ENCODE measurements at places on chromosomes 5 and 9.

DNA sequence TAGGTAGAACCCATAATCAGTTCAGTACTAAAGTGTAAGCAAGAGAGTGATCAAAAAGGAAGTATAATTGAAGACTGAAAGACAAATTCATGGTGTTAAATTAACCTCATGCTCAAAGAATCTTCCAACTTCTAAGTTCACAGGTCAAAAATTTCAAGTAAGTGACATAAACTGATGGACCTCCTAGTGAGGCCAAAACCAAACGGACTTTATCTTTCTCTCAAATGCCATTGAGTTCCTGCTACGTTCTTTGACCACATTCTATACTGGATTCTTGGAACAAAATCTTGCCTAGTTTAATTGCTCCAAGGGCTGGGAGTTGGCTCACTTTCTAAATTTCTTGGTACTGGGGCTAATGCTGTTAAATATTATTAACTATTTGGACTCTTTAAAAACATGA is 794.9 kb downstream of the TLE4 start:
- no peak for DNase-seq

DNA sequence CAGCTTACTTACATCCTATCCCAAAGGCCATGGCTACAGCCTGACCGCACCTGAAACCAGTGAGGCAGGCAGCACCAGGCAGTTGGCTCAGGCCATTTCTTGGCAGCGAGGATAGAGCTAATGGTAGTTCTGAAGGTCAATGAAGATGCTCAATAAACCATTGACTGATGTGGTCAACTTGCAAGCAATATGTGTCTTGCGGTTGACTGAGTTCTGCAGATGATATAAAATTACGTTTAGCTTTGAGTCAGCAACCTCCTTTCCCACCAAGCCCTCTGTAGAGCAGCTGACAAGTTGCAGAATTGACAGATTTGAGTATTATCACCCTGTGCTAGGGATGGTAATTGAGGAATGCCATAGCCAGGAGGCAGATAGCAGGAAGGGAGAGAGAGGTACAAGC is 189.0 kb upstream of the PUM3 start:
- DNase-seq = no peak

GRCh38 chr9:79471580-79472543 is 99.9 kb upstream of the TLE4 start:
- DNase-seq = no peak

DNA sequence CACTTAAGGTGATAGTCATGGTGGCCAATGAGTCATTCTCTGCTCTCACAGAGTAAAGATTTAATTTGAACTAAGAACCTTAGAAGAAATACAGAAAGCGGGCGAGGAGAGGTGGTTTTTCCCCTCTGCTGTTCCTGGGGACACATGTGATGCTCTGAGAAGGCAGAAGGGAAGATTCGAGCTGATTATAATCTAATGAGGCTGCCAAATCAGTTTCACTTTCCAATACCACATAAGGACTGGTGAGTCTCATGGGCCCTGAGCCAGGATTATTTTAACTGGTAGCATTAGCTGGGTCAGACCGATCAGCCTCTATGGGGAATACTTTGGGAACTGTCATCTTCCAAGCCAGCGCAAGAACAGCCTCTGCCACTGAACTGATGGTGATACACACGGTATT is 116.5 kb downstream of the SLC1A3 start:
- DNase-seq = no peak

GRCh38 chr5:122493091-122494021 is 181.3 kb downstream of the SNCAIP start:
- DNase-seq = no peak

DNA sequence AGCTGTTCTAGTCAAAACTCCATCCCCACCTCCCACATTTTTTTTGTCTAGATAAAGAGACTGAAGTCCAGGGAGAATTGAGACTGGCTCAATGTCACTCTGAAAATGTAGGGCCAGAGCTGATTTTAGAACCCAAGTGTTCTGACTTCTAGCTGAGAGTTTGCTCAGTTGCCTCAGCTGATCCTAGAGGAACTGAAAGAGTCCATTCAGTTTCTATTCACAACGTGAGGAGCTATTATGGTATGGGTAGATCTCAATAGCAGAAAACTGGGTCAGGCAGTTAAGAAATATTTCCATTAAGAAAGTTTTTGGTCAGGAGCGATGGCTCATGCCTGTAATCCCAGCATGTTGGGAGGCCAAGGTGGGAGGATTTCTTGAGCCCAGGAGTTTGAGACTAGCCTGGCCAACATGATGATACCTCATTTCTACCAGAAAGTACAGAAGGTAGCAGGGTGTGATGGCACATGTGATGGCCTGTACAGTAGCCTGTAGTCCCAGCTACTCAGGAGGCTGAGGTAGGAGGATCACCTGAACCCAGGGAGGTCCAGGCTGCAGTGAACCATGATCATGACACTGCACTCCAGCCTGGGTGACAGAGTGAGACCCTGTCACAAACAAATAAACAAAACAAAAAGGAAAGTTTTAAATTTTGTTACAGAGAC is 61.7 kb downstream of the GLRA1 start:
- DNase-seq = no peak

DNA sequence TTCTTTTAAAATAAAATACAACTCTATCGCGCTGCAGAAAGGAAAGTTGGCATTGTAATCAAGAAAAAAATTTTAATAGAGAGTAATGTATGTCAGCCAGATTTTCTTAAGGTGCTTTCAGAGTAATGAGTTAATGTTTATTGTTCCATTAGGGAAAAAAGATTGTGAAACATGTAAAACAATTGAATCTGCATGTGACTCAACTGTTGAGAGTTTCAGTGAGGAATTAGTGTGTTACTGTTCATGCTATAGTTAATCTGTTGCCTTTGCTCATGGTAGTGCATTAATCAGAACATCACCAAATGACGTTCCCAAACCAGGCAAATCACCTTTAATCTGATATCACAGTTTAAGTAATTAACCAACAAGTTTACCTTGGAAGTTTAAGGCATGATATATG is 600.5 kb downstream of the NR2F1-AS1 start:
- no peak for DNase-seq

- peak; percentile 23 for DNase-seq
These were observed 30.0 kb upstream of the SUSD3 start for GRCh38 chr9:93028448-93029006.

DNA sequence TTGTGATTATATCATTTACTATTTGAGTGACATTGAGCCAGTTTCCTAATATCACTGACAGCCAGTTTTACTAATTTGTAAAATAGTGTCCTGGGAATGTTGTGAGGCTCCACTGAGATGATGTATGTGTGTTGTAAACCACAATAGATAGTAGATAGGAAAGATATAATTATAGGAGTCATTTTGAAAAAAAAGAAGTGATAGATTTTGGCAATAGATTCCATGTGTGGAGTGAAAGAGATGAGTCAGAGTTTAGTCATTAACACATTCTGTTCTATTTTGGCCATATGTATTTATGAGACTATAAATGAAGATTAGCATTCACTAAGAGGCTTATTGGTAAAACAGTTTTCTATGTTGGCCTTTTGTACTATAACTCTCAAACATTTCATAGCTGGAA is 388.2 kb downstream of the FAM170A start:
- DNase-seq = no peak

GRCh38 chr5:143600396-143601075 is 197.1 kb upstream of the NR3C1 start:
- peak; percentile 18 for DNase-seq

DNA sequence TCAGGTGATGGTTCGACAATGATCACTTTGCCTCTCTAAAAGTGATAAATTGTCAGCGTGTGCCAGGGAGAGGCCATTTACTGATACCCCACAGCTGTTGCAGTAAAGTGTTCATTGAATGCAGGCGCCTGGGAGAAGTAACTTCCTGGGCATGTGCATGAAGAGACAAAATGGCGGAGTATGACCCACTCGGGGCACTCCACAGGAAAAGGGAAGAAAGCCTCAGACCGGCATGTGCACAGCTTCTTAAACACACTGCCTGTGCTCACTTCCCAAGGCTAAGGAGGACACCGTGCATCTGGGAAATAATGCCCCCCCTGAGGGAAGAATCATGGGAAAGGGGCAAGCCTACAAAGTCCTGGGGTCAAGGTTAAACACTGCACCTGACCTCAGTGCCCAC is 329.5 kb downstream of the ICE1 start:
- DNase-seq = no peak

DNA sequence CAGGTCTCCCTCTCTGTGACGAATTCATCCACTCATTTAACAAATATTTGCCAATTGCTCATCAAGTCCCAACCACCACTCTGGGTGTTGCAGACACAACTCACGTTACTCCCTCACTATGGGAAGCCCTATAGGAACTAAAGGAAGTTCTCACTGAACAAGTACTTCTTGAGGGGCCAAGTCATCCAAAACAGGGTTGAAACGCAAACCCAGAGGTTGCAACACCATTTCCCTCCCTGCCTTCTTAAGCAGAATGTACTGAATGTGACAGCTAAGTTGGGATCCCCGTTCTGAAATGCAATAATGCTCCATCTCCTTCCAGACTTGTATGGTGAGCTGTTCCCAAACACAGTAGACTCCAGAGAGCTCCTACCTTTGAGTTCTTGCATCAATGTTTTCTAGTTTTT is 34.3 kb downstream of the EPB41L4B start:
- DNase-seq = no peak

- no peak for DNase-seq
These were observed 26.4 kb downstream of the C9orf43 start for GRCh38 chr9:113436728-113437515.

GRCh38 chr9:126108240-126108639 is 218.4 kb upstream of the MVB12B start:
- DNase-seq = peak; percentile 6

DNA sequence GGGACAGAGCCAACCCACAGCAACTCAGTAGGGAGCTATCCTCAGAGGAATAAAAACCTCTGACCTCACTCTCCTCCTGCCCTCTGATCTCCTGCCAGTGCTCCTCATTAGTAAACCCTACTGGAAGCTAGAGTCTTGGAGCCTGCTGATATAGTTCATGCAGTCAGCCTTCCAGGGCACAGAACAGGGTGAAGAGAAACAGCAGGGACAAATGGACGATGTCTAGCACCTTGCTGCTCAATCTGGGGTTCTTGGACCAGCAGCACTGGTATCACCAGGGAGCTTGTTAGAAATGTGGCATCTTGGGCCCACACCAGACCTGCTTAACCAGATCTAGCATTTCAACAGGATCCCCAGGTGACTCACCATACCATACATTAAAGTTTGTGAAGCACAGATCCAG is 5.5 kb upstream of the GALNT12 start:
- DNase-seq = no peak

DNA sequence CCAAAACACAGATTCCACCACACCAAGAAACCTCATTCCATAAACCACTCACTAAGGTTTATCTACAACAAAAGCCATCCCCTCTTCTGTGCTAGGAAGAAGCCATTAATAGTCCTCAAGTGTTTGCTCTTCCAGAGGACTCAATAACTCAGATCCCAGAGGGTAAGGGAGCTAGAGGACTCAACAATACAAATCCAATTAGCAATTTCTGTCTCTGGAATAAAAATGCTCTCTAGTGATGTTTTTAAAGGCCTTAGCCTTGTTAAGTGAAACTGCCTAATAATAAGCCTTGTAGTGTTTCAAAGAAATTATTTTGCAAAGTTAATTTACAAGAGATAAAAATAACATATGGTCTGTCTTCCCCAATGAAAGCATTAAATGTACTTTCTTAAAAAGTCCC is 942.4 kb downstream of the CDH12 start:
- no peak for DNase-seq

DNA sequence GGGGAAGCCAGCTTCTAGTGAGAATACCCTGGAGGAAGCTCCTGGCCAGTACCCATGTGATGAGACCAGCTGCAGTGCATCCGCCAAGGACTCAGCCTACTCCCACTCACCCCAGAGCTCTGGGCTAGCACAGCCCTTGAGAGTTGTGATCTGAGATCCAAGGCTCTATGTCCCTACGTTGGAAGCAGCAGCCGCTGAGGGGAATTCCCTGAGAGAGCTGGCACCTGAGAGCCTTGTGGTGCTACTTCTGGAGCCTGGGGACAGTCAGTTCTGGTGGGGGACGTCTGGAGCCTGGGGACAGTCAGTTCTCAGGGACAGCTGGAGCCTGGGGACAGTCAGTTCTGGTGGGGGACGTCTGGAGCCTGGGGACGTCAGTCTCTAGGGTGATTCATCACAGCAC is 39.2 kb downstream of the PDZD2 start:
- no peak for DNase-seq

DNA sequence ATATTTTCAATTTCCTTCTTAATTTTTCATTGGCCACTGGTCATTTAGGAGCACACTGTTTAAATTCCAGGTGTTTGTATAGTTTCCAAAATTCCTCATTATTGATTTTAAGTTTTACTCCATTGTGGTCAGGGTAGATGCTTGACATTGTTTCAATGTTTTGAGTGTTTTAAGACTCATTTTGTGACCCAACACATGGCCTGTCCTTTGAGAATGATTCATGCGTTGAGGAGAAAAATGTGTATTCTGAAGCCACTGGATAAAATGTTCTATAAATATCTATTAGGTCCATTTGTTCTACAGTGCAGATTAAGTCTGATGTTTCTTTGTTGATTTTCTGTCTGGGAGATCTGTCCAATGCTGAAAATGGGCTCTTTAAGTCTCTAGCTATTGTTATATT is 24.4 kb upstream of the FNIP1 start:
- no peak for DNase-seq

DNA sequence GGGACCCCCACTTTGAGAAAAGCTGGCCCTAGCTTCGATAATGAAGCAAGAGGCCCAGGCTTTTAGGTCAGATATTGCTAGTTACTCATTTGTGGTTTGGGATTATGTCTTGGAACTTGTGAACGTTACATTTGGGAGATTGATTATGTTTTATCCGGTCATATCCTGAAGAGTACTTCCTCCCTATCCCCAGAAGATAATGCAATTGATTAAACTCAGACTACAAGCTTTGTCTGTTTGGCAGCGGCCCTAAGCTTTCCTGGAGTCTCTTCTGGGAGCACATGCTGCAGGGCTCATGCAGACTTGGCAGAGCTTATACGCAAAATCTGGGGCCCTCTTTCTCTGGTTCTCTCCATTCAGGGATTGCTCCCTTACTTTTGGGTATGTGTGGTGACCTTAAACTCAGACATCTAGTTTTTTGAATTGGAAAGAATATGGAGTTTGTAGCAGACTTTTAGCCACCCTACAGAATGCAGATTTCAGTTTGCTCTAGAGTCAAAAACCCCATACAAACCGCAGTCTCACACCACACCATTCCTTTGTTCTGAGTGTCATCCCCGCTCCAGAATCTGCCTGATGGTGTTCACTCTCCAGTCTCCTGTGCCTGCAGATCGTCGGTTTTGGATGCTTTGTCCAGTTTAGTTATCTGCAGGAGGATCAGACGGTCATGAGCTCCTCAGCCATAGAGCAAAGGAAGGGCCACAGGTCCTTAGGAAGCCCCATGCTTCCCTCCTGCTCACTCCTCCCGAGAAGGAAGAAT is 449.5 kb upstream of the TRPC7 start:
- DNase-seq = no peak

Measured in KBM-7 (cell line).